Small intestine (tissue), 16 donors: ENCODE measurements at places on chromosomes 3 and 15. TPM values are rescaled to one million over a fixed set of nuclear protein-coding genes. Genes with fewer than 3 reads are reported as not detected.

- no peak overlapping the region for H3K4me3 ChIP-seq
- H3K36me3 ChIP-seq, result no peaks in the 10 kb centered on the region
- DNase-seq, result no peak
- H3K4me1 ChIP-seq, result no peaks in the 10 kb centered on the region
These were observed 47.5 kb upstream of the RPS17 start for GRCh38 chr15:82587805-82588204.

DNA sequence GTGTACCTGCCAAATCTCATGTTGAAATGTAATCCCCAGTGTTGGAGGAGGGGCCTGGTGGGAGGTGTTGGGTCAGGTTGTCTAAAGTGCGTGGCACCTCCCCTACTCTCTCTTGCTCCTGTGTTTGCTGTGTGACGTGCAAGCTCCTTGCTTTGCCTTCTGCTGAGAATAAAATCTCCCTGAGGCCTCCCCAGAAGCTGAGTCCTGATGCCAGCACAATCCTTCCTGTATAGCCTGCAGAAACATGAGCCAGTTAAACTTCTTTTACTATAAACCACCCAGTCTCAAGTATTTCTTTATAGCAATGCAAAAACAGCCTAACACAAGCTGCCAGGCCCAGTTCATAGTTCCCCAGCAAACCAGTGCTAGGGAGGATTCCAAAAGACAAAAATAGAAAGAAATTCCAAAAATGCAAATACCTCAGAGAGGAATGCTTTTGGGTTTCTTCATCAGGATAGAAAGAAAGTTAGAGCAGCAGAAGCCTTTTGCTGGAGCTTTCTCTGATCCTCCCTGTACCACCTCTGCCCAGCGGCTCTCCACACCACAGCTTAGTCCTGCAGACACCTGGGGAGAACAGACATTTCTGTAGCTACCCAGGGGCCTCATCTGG is 25.9 kb upstream of the CDV3 start:
- no peaks in the 10 kb centered on the region for H3K4me1 ChIP-seq
- no peaks in the 10 kb centered on the region for H3K36me3 ChIP-seq
- H3K27me3 ChIP-seq, result no peaks in the 10 kb centered on the region
- no peak for DNase-seq
- H3K4me3 ChIP-seq, result no peak overlapping the region

DNA sequence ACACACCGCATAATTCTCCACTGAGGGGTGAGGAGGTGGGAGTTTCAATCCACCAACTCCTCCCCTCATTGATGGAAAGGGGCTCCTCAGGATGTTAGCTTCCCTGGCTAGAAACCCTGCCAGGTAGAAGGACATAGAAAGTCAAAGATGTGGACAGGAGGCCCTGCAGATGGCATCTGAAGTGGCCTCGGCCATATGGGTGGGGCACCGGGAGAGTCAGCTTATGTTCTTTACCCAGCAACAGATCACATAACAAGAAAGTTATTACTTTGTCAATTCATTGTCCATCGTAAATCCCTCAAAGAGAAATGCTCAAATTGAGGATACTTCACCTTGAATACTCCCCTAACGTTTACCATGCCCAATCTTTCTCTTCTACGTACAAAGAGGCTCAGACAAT is 97.3 kb upstream of the ARHGEF3 start:
- H3K4me3 ChIP-seq, result no peak overlapping the region
- no peaks in the 10 kb centered on the region for H3K36me3 ChIP-seq
- no peaks in the 10 kb centered on the region for H3K27me3 ChIP-seq
- H3K4me1 ChIP-seq, result no peaks in the 10 kb centered on the region
- no peak overlapping the region for H3K27ac ChIP-seq

- H3K36me3 ChIP-seq, result no peaks in the 10 kb centered on the region
- H3K4me1 ChIP-seq, result no peaks in the 10 kb centered on the region
- no peak overlapping the region for H3K27ac ChIP-seq
- no peak overlapping the region for H3K4me3 ChIP-seq
- no peak for DNase-seq
- no peaks in the 10 kb centered on the region for H3K27me3 ChIP-seq
These were observed 26.5 kb upstream of the FBXL2 start for GRCh38 chr3:33250712-33251111.

The NR1I2 gene
- polyA plus RNA-seq, result 166 TPM

The PLA2G4D gene
- 0.18 TPM for polyA plus RNA-seq

The QARS1 gene
- 292 TPM for polyA plus RNA-seq
